Astrocyte of the spinal cord (primary cell): ENCODE measurements at places on chromosomes 16 and 17.

DNA sequence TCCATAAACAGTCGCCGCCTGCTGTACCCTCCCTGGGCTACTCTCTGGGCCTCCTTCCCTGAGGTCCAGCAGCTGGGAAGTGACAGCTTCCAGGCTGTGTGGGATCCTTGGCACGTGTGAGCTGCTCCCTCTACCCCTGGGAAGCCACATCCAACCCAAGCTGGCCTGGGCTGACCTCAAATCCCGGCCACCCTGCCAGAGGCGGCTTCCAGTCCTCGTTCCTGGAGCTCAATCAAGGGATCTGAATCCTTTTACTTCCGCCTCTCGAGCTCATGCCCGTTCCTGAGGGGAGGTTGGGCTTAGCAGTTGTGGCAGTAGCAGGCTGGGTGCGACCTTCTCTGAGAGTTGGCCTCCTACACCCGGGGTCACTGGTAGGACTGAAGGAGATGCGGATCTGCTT, 82.5 kb downstream of the NETO2 start:
- no peak for DNase-seq

DNA sequence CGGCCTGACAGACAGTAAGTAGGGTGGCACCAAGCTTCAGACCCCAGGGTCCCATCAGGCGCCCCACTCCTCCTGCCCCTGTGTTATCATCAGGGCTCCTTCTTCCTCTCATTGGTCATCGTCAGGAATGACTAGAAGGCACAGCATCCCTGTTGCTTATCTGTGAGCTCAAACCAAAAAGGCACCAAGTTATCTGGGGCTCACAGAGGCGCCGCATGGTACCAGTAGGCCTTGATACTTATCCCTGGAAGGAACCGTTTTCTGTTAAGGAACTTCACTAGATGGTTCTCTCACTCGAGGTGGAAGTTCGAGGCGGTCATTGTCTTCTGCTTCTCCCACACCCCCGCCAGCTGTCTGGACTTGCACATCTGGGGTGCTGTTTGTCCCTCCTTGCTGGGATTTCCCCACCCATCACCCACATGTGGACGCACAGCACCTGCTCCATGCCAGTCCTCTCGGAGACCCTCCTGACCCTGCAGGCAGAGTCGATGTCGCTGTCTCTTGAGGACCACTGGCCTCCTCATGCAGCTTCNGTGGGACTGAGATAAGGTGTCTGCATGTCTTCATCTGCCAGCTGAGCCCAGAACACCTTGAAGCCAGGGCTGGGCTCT, 52.1 kb downstream of the METRNL start:
- no peak for DNase-seq

- no peak for DNase-seq
Observed at GRCh38 chr17:41467561-41467960, 375 bp upstream of the KRT32 start.

DNA sequence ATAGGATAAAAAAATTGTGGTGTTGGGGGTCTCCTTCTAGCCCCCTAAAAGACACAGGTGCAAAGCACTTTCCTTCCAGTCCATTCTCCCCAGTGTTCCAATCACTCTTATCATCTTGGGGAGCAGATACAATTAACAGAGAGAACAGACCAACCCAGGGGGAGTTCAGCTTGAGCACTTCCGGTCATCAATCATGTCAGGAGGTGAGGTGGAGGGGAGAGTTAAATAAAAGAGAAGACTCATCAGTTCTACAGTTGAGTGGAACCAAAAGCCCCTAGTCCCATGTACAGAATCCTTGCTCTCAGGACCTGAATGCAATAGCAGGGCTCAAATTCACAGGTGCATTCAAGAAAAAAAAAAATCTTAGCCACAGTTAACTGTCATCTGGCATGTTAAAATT, 122.3 kb downstream of the DYNLRB2 start:
- no peak for DNase-seq

DNA sequence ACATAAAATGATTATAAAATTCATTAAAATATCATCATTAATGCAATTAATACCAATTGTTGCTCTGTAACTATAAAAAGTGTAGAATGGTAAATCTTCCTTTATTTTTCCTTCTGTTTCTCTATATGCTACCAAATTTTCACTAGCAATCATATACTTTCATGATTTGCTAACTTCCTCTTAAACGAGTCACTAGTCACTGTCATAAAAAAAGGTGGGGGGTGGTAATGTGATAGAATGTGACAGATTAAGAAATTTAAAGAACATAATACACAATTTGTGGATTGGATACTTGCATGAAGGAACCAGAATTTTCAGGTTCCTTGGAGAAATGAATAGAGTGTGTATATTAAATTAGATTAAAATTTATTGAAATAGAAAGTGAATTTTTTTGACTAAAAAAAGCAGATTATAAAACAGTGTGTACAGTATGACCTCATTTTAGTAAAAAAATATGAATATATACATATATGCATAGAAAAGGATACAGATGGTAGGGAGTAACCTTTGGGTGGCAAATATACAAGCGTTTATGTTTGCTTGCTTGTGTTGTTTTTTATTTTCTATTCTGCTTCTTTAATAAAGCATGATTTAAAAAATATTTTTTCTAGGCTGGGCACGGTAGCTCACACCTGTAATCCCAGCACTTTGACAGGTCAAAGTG, 56.7 kb upstream of the C17orf78 start:
- DNase-seq = no peak

DNA sequence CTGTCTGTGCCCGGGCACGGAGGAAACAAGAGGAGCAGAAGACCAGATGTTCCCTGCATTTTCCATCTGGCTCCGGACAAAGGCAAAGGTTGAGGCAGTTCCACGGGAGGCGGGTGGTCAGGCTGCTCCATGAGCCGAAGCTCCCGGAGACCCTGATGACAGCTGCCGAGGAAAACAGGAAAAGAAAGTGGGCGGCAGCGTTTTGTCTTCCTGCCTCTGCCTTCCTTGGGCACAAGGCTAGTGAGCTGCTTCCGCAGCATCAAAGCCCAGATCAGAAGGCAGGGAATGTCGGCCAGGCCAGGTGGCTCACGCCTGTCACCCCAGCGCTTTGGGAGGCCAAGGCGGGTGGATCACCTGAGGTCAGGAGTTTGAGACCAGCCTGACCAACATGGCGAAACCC, 16.2 kb downstream of the SLC43A2 start:
- DNase-seq = no peak

GRCh38 chr16:81307770-81308169, 7.0 kb upstream of the GAN start:
- no peak for DNase-seq

- no peak for DNase-seq
Observed at GRCh38 chr17:54971901-54972300, 3.3 kb downstream of the STXBP4 start.

DNA sequence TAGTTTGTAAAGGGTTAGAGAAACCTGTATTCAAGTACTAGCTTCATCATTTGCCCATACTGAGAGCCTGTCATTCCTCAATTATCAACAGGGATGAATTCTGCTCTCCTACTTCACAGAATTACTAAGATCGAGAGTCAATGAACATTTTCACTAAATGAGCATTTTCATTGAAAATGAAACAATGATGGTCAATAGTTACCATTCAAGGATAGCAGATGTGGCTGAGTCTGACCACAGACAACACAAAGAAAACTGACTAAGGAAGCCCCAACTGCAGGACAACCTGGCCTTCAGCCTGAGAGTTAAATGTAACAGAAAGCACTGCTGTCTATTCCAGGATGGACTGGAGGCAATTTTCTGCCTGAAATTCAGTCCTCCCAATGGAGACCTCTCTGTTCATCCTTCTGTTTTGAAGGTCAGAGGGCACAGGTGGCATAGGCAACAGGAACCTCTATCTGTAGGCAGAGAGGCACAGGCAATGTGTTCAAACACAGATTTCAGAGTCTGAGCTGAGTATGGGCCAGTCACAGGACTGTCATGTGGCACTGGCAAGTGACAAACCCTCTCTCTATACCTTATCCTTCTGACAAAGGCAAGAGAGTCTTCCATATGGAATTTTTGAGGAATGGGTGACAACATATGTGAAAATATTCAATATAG, 19.5 kb downstream of the TRAF4 start:
- no peak for DNase-seq

DNA sequence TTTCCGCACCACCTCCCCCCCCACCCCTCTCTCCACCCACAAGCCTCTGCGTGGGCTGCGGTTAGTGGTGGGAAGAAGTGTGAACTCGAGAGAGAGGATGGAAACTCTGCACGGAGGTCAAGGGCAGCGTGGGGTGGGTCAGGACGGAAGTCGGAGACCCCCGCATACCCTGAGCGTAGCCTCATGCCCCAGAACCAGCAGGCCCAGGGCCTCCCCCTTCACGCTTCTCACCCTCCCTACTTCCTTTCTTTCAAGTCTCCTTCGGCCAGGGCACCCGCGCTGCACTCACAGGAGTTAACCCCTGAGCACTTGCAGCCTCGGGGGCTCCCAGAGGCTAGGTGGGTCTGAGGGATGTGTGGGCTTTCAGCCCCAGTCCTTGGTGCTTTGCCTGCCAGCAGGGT, 9.2 kb downstream of the TBKBP1 start:
- no peak for DNase-seq

GRCh38 chr17:6179017-6179416, 108.8 kb downstream of the WSCD1 start:
- DNase-seq = no peak

DNA sequence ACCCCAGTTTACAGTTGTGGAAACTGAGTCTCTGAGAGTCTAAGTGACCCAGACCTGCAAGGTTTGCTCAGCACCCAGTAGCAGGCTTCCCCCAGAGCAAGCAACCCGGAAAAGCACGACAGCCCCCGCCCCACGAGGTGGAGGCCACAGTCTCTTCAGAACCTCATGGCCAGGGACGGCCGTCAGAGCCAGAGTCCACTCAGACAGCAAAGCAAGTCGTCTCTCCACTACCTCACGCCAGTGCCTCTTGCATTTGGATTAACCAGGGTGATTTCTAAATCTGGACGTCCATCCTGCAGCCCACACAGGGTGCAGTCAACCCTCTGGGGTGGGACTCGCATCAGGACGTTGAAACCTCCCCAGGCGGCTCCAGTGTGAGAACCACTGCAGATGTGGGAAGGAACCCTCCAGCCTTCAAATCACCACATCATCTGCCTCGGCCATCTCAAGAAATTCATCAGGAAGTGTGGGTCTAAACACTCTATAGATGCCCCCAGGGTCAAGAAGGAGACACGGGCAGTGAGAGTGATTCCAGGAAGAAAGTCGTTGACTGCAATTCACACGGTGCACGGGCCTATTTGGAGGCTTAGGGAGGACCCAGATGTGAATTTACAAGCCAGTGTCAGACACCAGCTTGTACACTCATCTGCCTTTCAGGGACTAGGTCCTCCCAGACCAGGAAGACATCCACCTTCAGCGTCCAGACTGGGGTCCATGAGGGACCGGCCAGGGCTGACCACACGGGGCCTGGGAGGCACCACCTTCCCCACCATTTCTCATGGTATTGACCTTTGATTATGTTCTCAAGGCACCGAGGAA, 20.2 kb upstream of the RBFOX3 start:
- DNase-seq = no peak

- DNase-seq = no peak
Observed at GRCh38 chr17:36069136-36069535, 5.1 kb downstream of the CCL18 start.

- DNase-seq = no peak
Observed at GRCh38 chr17:39543176-39543575, 64.5 kb downstream of the NEUROD2 start.

DNA sequence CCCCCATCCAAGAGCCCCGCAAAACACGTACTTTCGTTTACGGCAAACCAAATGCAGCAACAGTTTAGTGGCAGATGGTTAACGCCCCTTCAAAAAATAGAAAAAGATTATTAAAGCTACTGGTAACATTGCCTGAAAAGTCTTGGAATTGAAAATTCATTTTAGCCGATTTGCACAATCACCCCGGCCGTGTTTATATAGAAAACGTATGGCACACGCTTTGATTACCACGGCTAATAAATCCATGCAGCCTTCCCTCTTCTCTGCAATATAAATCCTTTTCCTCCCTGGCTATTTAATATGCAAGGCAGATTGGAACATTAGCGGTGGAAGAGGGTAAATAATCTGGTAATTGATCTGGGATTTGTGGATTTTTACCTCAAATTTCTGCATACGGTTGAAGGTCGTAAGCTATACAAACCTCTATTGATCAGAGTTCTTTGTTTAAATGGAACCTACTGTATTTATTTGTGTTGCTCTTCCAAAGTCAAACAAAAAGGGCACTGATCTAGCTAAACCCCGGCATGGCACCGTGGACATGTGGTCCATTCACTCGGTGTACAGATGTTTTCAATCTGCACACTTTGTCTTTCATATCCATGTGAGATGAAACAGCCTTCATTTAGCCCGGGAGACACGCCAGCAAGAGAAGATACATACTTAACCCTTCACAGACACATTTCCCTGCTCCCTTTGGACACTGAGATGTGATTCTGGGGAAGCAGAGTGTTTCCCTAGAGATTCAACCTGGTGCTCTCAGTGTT, 238.1 kb upstream of the MAF start:
- DNase-seq = no peak

DNA sequence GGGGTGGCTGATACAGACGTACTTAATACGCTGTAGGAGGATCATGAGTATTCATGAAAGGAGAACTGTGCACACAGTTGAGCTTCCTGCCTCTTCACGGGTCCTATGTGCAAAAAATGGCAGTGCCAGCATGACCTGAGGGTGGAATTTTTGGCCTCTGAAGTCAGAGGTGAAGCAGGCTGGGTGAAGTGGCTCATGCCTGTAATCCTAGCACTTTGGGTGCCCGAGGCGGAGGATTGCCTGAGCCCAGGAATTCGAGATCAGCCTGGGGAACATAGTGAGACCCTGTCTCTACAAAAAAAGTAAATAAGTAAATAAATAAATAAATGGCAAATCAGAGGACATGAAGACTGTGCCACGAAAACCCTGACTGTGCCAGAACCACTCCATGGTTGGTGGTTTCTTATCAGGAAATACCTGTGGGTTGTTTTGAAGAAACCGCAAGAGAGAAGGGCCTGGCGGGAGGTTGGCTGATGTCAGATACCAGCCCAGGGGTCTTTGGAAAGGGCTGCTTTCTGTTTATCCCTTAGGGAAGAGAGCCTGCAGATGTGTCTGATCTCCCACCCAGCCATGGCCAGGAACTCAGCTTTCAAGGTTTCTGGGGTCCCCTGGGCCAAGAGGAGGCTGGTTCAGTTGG, 3.4 kb downstream of the ASPSCR1 start:
- DNase-seq = no peak
